ENCODE measurements at places on chromosomes 2 and 18. TPM values are rescaled to one million over a fixed set of nuclear protein-coding genes. Genes with fewer than 3 reads are reported as not detected.

SLC5A7 gene
- 0.11 TPM for total RNA-seq

TLX2 gene
- total RNA-seq = not detected

CCDC142 gene
- total RNA-seq = 6.3 TPM

UGT1A10 gene
- not detected for total RNA-seq

FOXD4L1 gene
- total RNA-seq = not detected

SFT2D3 gene
- 3.1 TPM for total RNA-seq

DNAJC10 gene
- total RNA-seq = 40.4 TPM

ALLC gene
- not detected for total RNA-seq

AGXT gene
- total RNA-seq = not detected

COPS8 gene
- total RNA-seq = 87.8 TPM

MC4R gene
- total RNA-seq = not detected

LOXHD1 gene
- total RNA-seq = 0.98 TPM

CD8B2 gene
- total RNA-seq = not detected

MAP3K19 gene
- not detected for total RNA-seq

DSG4 gene
- total RNA-seq = not detected

SH2D6 gene
- total RNA-seq = not detected

SLC8A1 gene
- 981 TPM for total RNA-seq

CROCC2 gene
- total RNA-seq = not detected

FHL2 gene
- 2,354 TPM for total RNA-seq

GRCh38 chr2:63000801-63001200 lies 49.8 kb upstream of the OTX1 start:
- H3K27ac ChIP-seq = no peak overlapping the region
- H3K4me1 ChIP-seq = no peaks in the 10 kb centered on the region
- H3K27me3 ChIP-seq = no peaks in the 10 kb centered on the region
- no peak overlapping the region for H3K4me3 ChIP-seq
- DNase-seq = no peak

GRCh38 chr2:120148229-120148628 lies 75.0 kb downstream of the TMEM185B start:
- no peaks in the 10 kb centered on the region for H3K4me1 ChIP-seq
- no peaks in the 10 kb centered on the region for H3K36me3 ChIP-seq
- H3K4me3 ChIP-seq = no peak overlapping the region
- DNase-seq = no peak

DNA sequence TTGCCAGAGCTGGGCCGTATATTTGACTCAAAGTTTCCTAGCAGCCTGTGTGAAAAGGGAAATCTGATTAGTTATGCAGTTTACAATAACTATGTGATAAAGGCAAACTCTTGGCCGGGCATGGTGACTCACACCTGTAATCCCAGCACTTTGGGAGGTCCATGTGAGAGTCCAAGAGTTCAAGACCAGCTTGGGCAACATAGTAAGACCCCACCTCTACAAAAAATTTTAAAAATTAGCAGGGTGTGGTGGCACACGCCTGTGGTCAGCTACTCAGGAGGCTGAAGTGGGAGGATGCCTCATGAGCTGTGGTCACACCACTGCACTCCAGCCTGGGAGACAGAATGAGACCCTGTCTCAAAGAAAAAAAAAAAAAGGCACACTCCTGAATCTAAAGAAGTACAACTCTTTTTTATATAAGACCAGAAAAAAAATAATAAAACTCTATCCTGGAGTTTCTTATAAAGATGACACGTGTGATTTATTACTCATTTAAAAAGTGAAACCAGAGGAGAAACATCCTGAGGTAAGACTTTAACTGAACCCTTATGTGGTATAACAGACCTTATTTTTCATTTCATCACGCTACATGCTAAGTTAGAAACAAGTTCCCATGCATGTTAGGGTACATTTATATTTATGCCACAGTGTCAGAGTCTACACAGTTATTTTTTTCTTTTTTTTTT lies 32.6 kb upstream of the KCMF1 start:
- no peak overlapping the region for H3K27ac ChIP-seq
- no peaks in the 10 kb centered on the region for H3K27me3 ChIP-seq
- DNase-seq = no peak
- H3K36me3 ChIP-seq = no peaks in the 10 kb centered on the region
- no peak overlapping the region for H3K4me3 ChIP-seq

DNA sequence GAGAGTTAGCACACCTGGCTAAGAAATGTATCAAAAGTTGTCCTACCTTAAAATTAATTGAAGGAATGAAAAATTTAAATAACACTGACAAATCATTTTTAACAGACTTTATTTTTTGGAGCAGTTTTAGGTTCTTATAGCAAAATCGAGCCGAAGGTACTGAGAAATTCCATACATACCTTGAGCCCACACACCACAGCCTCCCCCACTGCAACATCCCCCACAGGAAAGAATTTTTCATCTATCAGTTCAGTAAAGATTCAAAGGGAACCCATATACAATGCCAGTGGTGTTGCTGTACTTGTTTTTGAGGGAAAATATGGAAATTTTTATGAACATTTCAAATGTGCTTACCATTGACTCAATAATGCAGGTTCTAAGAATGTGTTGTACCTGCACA lies 169.8 kb upstream of the HS6ST1 start:
- H3K4me1 ChIP-seq = no peaks in the 10 kb centered on the region
- no peak for DNase-seq
- H3K27me3 ChIP-seq = no peaks in the 10 kb centered on the region
- H3K4me3 ChIP-seq = no peak overlapping the region

- no peaks in the 10 kb centered on the region for H3K27me3 ChIP-seq
- H3K36me3 ChIP-seq = no peaks in the 10 kb centered on the region
- peaks cover 17% of the 10 kb centered on the region for H3K4me1 ChIP-seq
- no peak overlapping the region for H3K27ac ChIP-seq
- no peak overlapping the region for H3K4me3 ChIP-seq
These were observed 13.3 kb downstream of the ATF2 start for GRCh38 chr2:175154661-175155082.

DNA sequence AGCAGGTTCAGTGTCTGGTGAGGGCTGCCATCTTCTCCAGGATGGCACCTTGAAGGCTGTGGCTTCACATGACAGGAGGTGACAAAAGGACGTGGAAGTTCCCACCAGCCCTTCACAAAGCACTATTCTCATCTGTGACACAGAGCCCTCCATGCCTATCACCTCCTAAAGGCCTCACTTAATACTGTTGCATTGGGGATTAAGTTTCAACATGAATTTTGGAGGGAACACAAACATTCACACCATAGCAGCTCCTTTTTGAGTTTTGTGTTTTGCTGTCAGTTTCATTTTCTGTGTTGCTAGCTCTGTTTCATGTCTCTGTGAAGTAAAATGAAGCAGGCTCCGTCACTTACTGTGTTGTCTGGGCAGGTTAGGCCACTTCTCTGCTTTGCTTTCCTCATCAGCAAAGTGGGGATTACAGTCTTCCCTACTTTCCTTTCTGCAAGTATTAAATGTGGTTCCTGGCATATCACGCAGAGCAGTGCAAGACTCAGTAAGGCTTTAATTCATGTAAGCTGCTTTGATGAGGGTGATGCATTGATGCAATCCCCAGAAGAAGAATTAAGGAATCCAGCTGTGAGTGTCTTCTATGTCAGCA lies 31.6 kb downstream of the LIMS1 start:
- DNase-seq = no peak
- no peaks in the 10 kb centered on the region for H3K27me3 ChIP-seq
- no peak overlapping the region for H3K27ac ChIP-seq

DNA sequence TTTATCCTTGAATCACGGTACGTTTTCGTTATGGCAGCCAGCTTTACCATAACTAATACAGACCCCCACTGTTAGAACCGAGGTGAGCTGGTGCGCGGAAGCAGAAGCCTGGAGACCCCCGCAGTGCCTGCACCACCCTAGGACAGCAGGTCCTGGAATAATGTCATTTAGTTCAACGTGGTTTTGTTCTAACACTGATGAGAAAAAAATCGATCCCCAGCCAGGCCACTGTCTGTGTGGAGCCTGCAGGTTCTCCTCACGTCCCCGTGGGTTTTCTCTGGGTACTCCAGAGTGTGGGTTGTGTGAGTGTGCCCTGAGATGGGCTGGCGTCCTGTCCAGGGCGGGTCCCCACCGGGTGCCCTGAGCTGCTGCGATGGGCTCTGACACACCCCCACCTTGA lies 69.9 kb upstream of the ST3GAL5 start:
- no peak overlapping the region for H3K4me3 ChIP-seq
- H3K27ac ChIP-seq = no peak overlapping the region
- H3K27me3 ChIP-seq = peaks cover 7% of the 10 kb centered on the region
- no peak for DNase-seq
- no peaks in the 10 kb centered on the region for H3K36me3 ChIP-seq

- H3K36me3 ChIP-seq = peaks cover 36% of the 10 kb centered on the region
- no peak overlapping the region for H3K4me3 ChIP-seq
These were observed 80.9 kb downstream of the ZEB2 start for GRCh38 chr2:144438801-144439631.

DNA sequence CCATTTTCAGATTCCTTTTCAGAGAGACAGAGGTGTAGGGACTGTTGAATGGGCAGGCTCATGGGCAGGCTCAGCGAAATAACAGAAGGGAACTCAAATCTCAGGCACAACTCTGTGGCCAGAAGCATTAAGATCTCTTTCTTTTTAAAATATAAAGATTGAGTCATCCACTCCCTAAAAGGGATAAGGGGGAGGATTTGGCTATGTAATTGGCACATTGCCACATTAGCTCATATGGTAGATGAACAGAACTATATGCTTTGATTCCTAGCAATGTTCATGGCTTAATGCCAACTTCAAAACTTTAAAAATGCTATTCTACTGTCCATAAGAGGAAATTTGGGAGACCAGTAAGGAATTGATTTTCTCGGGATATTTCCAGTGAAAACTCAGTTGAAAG lies 53.8 kb upstream of the SLC5A7 start:
- peaks cover 3% of the 10 kb centered on the region for H3K27me3 ChIP-seq
- DNase-seq = no peak
- H3K36me3 ChIP-seq = no peaks in the 10 kb centered on the region
- H3K4me1 ChIP-seq = no peaks in the 10 kb centered on the region
- no peak overlapping the region for H3K4me3 ChIP-seq

DNA sequence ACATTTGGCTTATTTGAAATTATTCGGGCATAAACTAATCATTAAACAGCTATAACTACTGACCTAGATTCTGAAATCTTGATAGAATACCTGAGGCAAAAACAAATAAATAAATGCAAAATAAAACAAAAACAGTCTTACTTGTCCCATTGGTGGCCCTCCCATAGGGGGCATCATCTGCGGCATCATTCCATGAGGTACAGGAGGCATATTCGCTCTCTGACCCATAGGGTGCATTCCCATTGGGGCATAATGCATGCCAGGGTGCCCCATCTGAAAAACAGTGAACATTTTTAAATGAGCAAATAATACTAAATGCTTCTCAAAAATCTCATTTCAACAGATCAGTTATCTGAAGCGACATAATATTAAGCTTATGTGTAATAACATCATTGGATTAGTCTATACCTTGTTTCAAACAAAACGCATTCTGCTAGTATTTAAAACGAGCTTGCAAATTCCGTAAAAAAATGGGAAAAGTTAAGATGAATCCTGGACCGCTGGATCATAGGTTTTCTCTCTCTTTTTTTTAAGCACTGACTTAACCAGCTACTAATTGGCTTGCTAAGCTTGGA lies 1.3 kb downstream of the PRPF40A start:
- H3K4me3 ChIP-seq = peak overlapping the region; percentile 86
- no peak for DNase-seq
- no peak overlapping the region for H3K27ac ChIP-seq
- H3K36me3 ChIP-seq = no peaks in the 10 kb centered on the region
- H3K27me3 ChIP-seq = no peaks in the 10 kb centered on the region

GRCh38 chr2:65834771-65835475 lies 402.5 kb upstream of the SPRED2 start:
- no peak for DNase-seq
- H3K36me3 ChIP-seq = no peaks in the 10 kb centered on the region
- no peak overlapping the region for H3K4me3 ChIP-seq
- peaks cover 4% of the 10 kb centered on the region for H3K27me3 ChIP-seq
- no peak overlapping the region for H3K27ac ChIP-seq
- no peaks in the 10 kb centered on the region for H3K4me1 ChIP-seq

DNA sequence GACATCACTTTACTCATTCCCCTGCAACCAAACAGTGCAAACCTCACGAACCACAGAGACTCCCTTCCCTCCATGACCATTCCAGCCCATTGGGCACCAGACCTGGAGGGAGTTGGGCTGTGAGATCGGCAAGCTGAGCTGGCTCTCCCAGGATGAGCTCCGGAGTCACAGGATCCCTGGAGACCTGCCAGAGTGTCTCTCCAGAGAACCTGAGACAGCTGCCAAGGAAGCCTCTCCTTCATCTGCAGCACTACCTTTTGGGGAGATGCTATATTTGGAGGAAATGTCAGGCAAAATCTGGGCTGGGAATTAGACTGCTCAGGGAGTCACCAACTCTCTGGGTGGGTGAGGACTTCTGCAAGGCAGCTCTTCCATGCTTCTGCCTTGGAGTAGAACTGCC lies 417.4 kb downstream of the TNS1 start:
- H3K27ac ChIP-seq = no peak overlapping the region
- DNase-seq = peak; percentile 16
- no peak overlapping the region for H3K4me3 ChIP-seq
- H3K36me3 ChIP-seq = no peaks in the 10 kb centered on the region
- H3K4me1 ChIP-seq = no peaks in the 10 kb centered on the region
- H3K27me3 ChIP-seq = no peaks in the 10 kb centered on the region

GRCh38 chr2:195395362-195395761 lies 261.7 kb upstream of the SLC39A10 start:
- H3K27ac ChIP-seq = no peak overlapping the region
- H3K27me3 ChIP-seq = no peaks in the 10 kb centered on the region
- no peaks in the 10 kb centered on the region for H3K4me1 ChIP-seq
- no peak overlapping the region for H3K4me3 ChIP-seq
- H3K36me3 ChIP-seq = no peaks in the 10 kb centered on the region
- no peak for DNase-seq

GRCh38 chr2:36403675-36404230 lies 48.2 kb downstream of the CRIM1 start:
- no peaks in the 10 kb centered on the region for H3K27me3 ChIP-seq
- no peak overlapping the region for H3K4me3 ChIP-seq
- DNase-seq = no peak
- H3K27ac ChIP-seq = no peak overlapping the region
- no peaks in the 10 kb centered on the region for H3K36me3 ChIP-seq

GRCh38 chr2:95323347-95324155 lies 26.4 kb downstream of the KCNIP3 start:
- no peaks in the 10 kb centered on the region for H3K36me3 ChIP-seq
- DNase-seq = peak; percentile 1
- H3K4me1 ChIP-seq = no peaks in the 10 kb centered on the region
- no peak overlapping the region for H3K4me3 ChIP-seq
- no peaks in the 10 kb centered on the region for H3K27me3 ChIP-seq

- no peak overlapping the region for H3K27ac ChIP-seq
- no peak for DNase-seq
- no peak overlapping the region for H3K4me3 ChIP-seq
These were observed 140.6 kb upstream of the NOSTRIN start for GRCh38 chr2:168661863-168662256.

- DNase-seq = no peak
- H3K4me1 ChIP-seq = no peaks in the 10 kb centered on the region
- H3K36me3 ChIP-seq = peaks cover 100% of the 10 kb centered on the region
- H3K4me3 ChIP-seq = no peak overlapping the region
These were observed 31.6 kb downstream of the SUCLG1 start for GRCh38 chr2:84427235-84428138.

GRCh38 chr18:23668731-23669130 lies 6.0 kb upstream of the ANKRD29 start:
- H3K27ac ChIP-seq = no peak overlapping the region
- peaks cover 5% of the 10 kb centered on the region for H3K4me1 ChIP-seq
- H3K36me3 ChIP-seq = no peaks in the 10 kb centered on the region
- H3K4me3 ChIP-seq = no peak overlapping the region
